ENCODE measurements at places on chromosomes 12 and 14.
A peak's percentile ranks its signal among the peaks of the same experiment; 100 is the strongest.

- peak; percentile 72 for DNase-seq
Measured at GRCh38 chr14:76955575-76956315, 72.8 kb downstream of the IRF2BPL start.

DNA sequence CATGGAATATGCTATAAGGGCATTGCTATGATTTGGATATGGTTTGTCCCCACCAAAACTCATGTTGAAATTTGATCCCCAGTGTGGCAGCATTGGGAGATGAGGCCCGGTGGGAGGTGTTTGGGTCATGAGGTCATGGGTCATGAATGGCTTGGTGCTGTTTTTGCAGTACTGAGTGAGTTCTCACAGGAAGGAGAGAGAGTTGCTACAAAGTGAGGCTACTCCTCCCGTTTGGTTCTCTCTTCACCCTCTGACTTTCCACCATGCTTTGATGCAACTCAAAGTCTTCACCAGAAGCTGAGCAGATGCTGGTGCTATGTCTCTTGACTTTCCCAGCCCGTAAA, 388.1 kb upstream of the TMPO start:
- DNase-seq = no peak

- DNase-seq = no peak
Measured at GRCh38 chr12:32366714-32367113, 32.6 kb upstream of the FGD4 start.

DNA sequence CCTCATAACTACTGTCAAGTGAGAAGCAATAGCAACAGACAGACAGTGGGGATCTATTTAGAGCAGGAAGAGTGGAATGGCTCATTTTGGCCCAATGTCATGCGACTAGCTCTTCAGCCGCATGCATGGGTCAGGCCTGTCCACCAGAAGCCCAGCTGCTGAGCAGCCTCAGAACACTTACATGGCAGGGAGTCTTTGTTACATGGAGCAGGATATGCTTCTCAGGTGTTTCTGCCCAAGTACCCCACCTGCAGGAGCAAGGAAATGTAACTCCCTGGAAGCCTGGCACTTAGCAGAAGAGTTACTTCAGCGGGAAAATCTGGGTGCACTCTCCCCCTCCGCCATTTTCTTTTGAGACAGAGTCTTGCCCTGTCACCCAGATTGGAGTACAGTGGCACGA, 73.5 kb upstream of the ARHGAP5 start:
- DNase-seq = no peak

DNA sequence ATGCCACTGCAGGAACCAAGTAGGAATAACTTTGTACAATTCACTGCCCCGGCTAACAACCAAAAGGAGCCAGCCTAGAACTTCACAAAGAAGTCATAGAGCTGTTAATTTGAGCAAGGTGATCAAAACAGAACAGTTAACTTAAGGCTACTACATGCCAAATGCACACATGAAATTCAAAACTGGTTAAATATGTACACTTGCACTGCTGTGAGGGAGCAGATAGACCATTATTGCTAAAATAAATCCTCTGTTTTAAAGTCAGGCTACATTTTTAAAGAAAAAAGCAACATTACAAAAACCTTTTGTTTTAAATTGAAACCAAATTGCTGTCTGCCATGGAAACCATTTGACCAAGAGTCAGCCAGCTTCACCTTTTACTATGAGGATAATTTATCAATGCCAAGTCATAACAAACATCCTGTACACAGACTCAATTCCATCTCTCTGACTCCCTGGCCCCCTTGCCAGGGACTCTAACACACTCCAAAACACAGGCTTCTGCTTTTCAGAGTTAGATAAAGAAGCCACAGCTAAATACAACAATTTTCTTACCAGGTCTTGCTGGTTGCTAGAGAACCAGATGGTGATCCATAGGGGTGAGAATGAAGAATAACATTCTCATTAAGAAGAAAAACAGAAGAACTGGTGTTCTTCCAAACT, 84.0 kb downstream of the LRP6 start:
- no peak for DNase-seq

DNA sequence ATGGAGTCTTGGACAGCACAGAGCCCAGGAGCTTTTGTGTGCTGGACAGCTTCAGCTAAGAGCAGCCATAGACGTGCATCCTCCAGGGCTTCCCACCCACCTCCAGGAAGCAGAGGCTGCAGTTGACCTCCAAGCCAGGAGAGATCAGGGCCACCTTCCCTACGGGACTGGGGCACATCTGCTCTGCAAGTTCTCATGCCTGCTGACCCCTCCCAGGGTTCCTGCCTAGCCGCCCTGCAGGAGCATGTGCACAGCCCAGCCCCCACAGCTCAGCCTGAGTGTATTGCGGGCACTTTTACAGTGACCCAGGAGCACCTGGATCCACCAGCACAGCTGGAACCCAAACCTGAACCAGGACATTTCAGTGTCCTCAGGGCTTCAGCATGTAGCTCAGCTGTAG, 915.2 kb downstream of the RPS29 start:
- no peak for DNase-seq

DNA sequence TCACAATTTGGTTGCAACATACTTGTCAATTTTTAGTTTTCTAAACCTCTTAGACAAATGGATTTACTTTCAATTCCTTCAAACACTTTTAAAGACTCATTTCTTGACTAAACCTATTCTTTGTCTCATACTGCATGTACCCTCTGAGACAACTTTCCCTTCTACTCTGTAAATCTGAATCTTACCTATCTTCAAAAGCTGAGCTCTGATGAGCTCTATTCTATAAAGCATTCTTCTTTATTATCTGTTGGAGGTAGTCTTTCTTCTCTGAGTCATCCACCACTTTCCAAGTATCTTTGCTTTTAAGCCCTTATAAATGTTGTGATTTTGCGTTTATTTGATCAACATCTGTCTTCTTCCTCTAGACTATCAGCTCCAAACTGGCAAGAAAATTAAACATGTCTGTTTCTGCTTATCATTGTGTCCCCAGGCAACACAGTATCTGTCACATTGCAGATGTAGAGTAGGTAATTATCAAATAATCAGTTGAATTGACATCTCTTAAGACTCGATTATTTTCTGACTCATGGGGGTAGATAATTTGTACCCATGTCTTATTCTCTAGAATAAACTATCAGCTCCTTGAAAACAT, 265.6 kb upstream of the FAR2 start:
- DNase-seq = no peak

GRCh38 chr12:63913929-63914328, 69.4 kb downstream of the SRGAP1 start:
- DNase-seq = no peak

DNA sequence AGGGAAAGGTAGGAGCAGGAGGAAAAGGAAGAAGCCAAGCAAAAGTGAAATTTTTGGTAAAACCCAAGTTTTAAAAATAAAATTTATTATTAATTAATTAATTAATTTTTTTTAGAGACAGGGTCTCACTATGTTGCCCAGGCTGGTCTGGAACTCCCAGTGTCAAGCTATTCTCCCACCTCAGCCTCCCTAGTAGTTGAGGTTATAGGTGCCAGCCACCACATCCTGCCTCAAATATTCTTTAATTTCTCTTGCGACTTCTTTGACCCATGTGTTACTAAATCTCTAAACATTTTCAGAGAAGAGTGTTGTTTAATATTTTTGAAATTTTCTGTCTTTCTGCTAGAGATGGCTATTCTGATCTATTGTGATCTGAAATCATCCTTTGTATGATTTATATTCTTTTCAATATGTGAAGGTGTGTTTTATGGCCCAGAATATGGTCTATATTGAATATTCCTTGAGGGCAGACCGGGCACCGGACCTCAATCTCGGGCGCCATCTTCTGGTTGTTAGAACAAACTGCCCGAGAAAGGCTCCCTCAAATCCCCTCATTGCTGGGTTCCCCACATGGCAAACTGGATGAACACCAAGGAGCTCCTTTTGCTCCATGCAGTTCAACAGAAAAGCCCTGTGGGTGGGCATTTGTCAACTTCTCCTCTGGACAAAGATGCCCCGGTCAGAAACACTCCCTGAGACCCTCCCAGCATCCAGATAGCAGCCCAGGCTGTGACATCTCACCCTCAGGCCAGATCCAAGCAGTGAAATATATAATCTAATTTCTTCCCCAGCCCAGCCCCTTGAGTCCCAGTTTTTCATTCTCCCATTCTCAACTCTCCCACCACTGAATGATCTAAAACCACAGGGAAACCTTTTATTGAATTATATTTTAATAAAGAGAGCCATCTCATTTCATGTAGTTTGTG, 110.5 kb downstream of the ASCL4 start:
- DNase-seq = peak; percentile 67

DNA sequence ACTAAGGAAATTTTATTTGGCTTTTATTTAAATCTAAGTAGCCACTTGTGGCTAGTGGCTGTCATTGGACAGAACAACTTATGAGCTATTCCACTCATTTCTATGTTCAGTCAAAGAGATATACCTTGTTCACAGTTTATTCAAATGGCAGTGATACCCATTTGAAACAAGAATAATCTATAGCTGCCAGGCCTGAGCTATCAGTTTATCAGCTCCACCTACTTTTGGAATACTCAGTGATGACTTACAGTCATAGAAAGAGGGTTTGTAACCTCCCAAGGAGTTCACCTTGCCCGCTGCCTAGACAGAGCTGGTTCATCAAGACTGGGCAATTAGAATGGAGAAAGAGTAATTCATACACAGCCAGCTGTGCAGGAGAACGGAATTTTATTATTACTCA, 4.5 kb upstream of the ABHD4 start:
- no peak for DNase-seq

DNA sequence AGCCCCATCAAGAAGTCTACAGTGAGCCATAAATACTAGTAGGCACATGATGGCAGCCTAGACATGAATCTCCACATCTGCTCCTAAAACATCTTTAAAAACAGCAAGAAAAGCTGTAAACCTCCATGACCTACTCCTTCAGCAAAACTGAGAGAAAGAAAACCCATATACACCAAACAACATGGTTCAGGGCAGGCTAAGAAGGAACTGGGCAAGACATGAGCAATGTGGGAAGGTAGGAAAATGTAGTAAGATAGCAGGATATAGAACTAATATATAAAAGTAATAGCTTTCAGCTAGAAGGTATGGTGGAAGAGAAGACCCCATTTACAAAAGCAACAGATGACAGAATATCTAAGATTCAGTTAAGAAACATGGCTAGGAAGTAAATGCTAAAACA, 88.8 kb downstream of the RPS6KA5 start:
- DNase-seq = no peak

- DNase-seq = no peak
Measured at GRCh38 chr12:66665435-66665985, 13.4 kb downstream of the GRIP1 start.

- DNase-seq = no peak
Measured at GRCh38 chr14:50837271-50837670, 6.3 kb upstream of the NIN start.

DNA sequence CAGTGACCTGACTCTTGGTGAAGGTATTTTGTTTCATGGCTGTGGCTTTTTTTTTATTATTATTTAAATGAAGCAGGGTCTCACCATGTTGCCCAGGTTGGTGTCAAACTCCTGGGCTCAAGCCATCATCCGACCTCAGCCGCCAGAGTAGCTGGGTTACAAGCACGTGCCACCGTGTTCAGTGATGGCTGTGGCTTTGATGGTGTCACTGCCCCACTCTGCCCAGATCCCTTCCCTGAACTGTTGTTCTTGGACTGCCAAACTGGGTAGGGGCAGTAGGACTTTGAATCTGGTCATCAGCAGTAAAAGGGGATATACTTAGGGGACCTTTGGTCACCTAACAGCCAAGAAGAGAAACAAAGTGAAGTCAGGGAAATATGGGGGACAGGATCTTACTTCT, 19.4 kb downstream of the B4GALNT3 start:
- no peak for DNase-seq

DNA sequence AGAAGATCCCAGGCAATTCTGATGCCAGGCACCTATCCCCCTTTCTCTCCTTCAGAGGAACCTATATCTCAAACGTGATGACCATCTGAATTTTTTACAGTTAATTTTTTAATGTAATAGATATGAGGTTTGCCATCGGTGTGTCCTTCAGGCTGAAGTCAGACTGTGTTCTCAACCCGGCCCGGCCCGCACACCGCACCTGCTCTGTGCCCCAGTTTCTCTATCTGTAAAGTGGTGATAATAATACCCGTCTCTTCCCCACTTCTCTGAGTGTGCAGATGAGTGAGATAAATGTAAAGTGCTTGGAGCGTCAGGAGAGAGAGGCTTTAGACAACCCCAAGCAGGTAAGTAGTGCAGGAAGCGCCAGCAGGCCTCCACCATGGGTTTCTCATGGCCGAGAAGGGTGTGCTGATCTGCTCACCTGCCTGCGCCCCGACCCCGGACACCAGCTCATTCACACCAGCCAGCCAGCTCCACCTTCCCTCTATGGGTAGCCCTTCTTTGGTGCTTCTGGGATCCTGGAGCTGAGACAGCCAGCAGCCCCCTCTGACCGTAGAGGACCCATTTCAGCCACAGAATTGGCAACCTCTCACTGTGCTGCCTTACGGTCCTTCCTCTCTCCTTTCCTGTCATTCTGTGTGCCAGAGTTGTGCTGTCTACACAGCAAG, 80.0 kb downstream of the ZFP36L1 start:
- no peak for DNase-seq

- DNase-seq = no peak
Measured at GRCh38 chr12:132367071-132367851, 37.9 kb upstream of the GALNT9 start.

DNA sequence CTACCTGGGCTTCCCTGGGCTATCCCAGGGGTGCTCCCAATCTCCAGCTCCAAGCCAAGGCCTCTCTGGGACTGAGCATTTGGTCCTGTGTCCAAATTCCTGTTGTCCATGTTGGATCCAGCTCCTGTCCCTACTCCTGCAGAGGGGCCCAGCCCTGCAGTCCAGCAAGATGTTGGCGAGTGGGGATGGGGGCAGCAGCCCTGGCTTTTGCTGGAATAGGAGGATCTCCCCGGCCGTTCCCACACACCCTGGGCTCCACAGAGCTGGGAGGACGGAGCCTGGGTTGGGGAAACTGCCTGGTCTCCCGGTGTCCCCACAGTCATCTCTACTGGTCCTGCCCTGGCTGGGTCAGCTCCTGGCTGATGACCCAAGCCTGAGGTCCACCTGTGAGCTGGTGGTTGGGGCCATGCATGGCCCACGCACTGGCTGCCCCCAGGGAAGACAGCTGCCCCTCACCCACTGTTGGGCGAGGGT, 219.6 kb upstream of the C14orf180 start:
- DNase-seq = no peak

DNA sequence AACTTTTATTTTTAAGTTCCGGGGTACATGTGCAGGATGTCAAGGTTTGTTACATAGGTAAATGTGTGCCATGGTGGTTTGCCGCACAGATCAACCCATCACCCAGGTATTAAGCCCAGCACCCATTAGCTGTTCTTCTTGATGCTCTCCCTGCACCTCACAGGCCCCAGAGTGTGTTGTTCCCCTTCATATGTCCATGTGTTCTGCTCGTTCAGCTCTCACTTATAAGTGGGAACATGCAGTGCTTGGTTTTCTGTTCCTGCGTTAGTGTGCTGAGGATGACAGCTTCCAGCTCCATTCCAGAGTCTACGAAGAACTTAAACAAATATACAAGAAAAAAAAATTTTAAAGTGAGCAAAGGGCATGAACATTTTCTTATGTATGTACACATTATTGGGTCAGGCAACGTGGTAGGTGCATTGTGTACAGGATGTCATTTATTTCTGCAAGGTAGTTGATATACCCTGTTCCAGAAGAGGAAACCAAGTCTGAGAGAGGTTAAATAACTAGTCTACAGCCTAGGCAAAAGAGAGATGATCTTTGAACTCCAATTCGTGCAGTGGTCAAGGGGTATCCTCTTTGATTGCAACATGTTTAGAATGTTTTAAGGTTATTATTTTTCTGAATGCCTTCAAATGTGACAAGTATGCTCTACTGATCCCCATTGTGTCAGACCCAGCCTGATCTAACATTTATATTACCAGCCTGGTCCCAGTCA, 8.7 kb upstream of the PPM1A start:
- DNase-seq = no peak
